Prostate gland (tissue), 2 donors: ENCODE measurements at places on chromosomes 13 and 19. TPM values are rescaled to one million over a fixed set of nuclear protein-coding genes. Genes with fewer than 3 reads are reported as not detected.

Gene ADPRHL1
- 3.9 TPM for total RNA-seq

Gene SHISA2
- 2.6 TPM for total RNA-seq

Gene ZNF610
- 9.9 TPM for total RNA-seq

- no peak for DNase-seq
Measured at GRCh38 chr13:52670726-52671125, 18.1 kb downstream of the SUGT1 start.

DNA sequence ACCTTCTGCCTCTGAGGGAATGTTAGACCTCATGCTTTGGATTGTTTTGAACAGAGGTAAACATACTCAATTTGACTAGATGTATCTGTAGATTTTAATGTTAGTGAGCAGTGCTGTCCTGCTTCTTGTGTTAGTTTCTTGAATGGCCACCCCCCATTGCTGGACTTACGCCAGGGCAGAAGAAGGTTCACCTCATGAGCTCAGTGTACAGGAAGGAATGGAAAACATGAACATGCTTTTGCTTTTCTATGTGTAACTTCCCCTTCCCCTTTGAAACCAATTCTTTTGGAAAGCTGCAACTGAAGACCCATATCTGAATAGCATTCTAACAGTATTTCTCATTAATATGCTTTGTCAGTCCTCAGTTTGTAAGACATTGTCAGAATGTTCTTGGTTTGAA lies 32.3 kb downstream of the WASF3 start:
- DNase-seq, result no peak

GRCh38 chr13:108961542-108962125 lies 332.2 kb downstream of the MYO16 start:
- no peak for DNase-seq

- DNase-seq, result no peak
Measured at GRCh38 chr19:41249707-41250423, 14.3 kb upstream of the HNRNPUL1 start.

GRCh38 chr13:96308568-96308967 lies 218.7 kb downstream of the HS6ST3 start:
- DNase-seq, result no peak

- no peak for DNase-seq
Measured at GRCh38 chr13:111908361-111908760, 158.6 kb upstream of the SOX1 start.

- no peak for DNase-seq
Measured at GRCh38 chr13:98941126-98941525, 36.7 kb downstream of the DOCK9 start.

- no peak for DNase-seq
Measured at GRCh38 chr19:5956728-5957127, 21.2 kb downstream of the RANBP3 start.

GRCh38 chr13:95032121-95032520 lies 269.1 kb downstream of the ABCC4 start:
- DNase-seq, result no peak

- DNase-seq, result no peak
Measured at GRCh38 chr13:110398564-110399507, 91.8 kb downstream of the COL4A2 start.
